ENCODE measurements at places on chromosomes 13 and 19.

GRCh38 chr19:11164879-11165406 lies 9.4 kb upstream of the SPC24 start:
- no peak for DNase-seq

DNA sequence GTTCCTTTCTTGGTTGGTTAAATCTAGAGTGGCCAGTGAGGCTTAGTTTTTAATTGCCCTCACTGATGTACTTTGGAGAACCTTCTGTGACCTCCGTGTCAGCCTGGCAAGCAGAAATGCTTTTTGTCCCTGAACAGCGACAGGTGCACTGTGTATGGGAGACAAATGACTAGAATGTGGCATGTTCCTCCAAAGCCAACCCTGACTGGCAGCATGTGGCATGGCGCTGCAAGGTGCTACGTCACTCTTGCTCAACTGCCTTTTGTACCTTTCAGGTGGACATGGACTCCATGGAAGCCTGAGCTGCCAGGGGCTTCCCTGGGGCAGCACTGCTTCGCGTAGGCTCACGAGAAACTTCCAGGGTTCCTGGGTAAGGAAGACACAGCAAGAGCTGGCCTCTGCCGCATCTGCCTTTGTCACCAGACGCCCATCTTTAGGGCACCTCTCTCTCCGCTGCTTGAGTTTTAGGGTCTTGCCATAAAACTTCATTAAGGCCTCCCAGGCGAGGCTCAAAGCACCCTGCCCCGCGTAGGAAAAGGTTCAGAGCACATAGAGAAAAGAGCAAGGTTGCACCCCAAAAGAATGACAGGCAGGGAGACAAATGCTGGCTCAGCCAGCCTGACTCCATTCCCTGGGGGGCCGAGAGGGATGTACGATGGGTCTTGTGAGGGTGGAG lies 167.1 kb upstream of the SOX1 start:
- no peak for DNase-seq

DNA sequence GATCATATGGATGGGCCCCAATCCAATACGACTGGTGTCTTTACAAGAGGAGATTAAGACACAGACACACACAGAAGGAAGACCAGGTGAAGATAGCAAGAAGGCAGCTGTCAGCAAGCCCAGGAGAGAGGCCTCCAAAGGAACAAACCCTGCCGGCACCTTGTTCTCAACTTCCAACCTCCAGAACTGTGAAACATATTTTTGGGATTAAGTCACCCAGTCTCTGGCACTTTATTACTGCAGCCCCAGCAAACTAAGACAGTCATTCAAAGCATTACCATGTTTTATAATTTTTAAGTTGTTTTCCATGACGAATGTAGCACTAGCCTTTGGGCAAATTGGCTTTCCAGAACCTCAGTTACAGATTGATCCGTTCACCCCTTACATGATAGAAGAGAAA lies 11.3 kb downstream of the STARD13 start:
- no peak for DNase-seq

DNA sequence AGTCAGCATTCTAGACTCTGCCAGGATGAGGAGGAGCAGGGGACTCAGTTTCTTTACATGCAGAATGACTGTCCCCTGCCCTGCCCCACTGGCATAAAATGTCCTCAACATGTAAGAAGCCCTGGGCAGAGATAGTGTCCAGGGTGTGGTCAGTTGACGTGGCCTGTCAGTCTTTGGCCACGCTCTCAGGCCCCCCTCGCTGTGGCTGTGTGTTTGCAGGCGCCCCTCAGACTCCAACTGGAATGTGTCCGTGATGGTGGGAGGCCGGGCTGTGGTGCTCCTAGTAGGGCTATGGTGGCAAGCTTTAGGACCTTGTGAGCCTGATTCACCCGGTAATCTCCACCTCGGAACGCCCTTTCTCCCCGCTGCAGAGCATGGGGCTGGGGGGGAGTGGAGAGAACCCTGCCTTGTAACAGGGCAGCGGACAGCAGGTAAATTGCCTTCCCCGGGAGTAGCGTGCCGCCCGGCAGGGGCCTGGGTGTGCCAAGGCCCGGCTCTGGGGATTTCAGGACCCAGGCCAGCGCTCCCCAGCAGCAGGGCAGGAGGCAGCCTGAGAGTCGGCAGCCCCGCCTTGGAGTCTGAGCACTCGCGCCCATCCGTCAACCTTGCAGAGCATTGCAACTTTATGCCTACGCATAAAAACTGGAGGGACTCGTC lies 62.3 kb downstream of the CHST8 start:
- no peak for DNase-seq

DNA sequence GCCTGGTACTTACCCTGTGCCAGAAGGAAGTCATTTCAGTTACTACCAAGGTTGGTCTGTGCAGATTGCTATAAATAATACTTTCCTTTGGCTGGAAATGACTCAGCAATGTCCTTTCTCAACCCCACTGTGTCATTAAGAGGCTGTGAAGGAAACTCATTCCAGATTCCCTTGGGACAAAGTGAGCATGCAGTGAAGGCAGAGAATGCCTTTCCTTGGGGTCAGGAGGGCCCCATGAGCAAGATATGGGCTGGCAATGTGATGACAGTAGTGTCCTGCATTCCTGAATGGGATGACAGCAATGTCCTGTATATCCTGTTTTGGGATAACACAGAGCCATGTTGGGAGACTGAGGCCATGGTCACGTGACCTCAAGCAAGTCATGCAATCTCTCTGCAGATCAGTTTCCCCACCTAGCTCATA lies 213.1 kb upstream of the TMTC4 start:
- no peak for DNase-seq

- peak; percentile 8 for DNase-seq
These were observed 31.3 kb upstream of the ZMYM2 start for GRCh38 chr13:19927117-19927748.

GRCh38 chr19:11261971-11262839 lies at the start of gene DOCK6:
DOCK6 (minus strand) TSS chr19:11262524; CDS start chr19:11262440, 84 bp downstream.
- DNase-seq = no peak

DNA sequence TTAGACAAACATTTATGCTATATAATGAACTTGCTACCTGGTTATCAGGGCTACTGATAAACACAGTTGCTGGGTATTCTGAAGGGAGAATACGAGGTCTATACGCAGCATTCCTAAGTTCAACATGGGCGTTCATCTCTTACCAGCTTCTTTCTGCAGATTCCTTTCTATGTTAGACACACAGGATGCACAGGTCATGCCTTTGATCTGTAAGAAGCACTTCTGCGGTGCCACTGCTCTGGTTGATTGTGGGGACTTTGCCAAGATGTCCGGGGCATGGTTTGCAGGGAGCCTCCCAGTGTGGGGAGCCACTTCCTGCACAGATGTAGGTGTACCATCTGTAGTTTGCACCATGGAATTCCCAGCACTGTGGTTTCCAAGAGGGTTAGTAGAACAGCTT lies 40.9 kb downstream of the ATP7B start:
- no peak for DNase-seq

DNA sequence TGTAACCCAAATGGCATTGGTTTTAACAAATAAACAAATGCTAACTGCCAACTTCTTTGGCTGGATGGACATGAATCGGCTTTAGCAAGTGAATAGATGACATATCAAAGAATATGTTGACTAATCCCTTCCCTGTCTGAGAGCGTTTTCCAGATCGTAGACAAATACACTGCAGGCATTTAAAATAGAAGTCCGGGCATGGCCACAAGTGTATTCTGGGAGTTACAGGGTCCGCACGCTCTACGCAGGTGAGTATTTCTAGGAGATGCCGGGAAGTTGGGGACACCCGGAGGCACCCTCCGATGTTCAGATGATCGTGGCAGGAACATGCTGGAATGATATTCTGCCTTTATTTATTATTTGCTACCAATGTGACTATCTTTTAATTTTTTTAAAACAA lies 53.2 kb upstream of the ZNF536 start:
- DNase-seq = no peak

- no peak for DNase-seq
These were observed 25.0 kb downstream of the SHC2 start for GRCh38 chr19:435707-436412.

- DNase-seq = no peak
These were observed 387.8 kb downstream of the ZNF536 start for GRCh38 chr19:30760014-30760413.

GRCh38 chr13:73751290-73751689 lies 382.9 kb downstream of the KLF12 start:
- DNase-seq = no peak

DNA sequence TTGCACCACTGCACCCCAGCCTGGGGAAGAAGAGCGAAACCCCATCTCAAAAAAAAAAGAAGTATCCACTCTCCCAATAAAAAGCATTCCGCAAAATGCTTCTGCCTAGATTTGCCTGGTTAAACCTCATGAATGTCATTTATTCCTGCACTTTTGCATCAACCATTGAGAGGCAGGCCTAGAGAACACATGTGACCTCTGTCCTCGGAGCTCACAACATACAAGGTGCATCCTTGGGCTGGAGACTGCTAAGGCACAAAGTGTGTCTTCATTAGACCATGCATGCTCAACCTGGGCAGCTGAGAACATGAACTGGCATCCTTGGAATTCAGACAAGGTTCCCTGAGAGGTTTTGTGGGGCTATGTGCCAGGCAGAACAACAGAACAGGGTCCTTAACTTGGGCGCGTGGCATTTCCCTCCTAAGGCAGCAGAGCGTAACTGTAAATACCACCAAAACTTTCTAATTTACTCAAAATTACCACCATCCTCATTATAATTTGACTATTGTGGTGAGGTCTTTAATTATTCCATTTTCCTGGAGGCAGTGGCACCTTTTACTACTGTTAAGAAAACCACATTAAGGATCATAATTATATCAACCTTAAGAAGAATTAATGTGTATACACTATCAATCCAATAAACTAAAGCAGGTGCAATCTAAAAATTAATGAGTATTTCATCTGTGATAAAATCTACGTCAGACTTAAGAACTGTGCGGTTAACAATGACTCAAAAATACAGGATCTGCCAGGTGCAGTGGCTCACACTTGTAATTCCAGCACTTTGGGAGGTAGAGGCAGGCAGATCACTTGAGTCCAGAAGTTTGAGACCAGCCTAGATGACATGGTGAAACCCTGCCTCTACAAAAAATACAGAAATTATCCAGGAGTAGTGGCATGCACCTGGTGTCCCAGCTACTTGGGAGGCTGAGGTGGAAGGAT lies 13.8 kb downstream of the RCBTB1 start:
- DNase-seq = no peak

DNA sequence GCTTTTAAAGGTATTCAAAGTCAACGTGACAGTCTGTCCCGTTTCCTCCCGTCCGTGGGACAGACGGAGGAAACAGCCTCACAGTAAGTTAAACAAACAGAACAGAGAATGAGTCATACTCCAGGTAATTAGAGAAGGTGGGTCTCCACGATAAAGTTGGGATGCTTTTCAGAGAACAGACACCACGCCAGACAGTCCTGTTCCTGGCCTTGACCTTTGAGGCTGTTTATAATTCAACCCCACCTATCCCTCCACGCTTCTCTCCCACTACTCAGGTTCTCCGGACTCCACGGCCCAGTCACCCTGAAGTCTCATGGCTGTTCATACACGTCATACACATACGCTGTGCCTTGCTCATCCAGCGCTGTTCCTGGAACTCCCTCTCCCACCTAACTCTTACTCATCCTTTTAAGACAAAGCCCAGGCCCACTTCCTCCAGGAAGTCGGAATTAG lies 42.5 kb downstream of the ARHGEF18 start:
- DNase-seq = no peak

DNA sequence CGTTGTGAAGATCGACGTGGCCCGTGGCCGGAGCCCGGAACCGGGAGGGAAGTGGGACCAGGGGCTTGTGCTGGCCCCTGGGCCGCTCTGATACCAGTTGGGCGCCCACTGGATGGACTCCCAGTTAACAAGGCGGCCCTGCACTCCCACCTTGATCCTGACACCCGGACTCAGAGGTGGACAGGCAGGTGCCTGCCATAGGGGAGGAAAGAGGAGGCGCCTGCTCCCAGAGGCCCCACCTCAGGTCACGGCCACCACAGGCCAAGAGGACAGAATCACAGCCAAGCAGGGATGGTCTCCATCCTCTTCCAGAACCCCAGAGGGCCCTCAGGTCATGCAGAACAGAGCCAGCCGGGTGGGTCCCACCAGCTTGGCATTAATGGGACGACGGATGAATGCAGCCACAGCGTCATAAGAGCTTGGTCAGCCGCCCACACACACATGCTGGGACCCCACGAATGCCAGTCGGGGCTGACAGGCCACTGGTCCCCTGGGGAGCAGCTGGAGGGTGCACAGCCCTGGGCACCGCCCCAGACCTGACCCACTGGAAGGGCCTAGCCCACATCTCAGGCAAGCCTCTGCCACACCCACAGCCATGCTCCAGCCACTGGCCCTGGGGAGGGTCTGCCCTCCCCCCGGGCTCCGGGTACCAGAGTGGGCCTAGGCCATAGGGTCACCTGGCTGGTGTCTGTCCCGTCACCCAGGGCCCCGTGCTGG lies 9.6 kb upstream of the KLF16 start:
- no peak for DNase-seq

DNA sequence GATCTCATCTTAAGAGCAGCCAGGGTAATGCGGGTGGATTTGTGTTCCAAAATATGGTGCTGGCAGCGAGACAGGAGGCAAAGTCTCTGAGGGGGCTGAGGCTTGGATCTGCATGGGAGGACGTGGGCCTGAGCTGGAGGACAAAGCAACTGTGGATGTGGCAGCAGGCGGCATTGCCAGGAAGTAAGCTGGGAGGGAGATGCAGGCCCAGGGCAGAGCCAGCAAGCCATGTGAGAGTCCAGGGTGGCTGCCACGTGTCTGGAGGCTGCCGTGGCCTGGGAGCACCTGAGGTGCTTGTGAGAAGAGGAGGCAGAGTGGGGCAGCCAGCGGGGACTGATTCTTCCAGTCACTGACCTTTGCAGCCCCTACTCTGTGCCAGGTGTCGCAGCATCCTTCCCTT lies 52.0 kb downstream of the DPF1 start:
- no peak for DNase-seq

GRCh38 chr13:91375116-91375729 lies 23.2 kb upstream of the GPC5 start:
- no peak for DNase-seq
